ENCODE measurements at places on chromosomes 6 and 20.

DNA sequence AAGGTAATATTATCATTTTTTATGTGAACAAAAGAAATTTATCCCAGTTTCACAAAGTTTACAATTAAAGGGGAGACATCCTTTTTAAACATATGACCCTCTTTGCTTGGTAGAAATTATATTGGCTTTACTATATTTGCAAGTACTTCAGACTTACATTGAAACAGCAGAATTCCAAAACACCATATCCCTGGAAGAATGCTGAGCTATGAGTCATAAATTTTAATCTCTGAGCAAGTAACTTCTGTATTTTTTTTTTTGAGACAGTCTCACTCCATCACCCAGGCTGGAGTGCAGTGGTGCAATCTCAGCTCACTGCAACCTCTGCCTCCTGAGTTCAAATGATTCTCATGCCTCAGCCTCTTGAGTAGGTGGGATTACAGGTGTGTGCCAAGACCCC lies 240.4 kb downstream of the TBC1D32 start:
- DNase-seq = no peak

- no peak for DNase-seq
Measured at GRCh38 chr20:50464026-50464724, 46.0 kb upstream of the PTPN1 start.

DNA sequence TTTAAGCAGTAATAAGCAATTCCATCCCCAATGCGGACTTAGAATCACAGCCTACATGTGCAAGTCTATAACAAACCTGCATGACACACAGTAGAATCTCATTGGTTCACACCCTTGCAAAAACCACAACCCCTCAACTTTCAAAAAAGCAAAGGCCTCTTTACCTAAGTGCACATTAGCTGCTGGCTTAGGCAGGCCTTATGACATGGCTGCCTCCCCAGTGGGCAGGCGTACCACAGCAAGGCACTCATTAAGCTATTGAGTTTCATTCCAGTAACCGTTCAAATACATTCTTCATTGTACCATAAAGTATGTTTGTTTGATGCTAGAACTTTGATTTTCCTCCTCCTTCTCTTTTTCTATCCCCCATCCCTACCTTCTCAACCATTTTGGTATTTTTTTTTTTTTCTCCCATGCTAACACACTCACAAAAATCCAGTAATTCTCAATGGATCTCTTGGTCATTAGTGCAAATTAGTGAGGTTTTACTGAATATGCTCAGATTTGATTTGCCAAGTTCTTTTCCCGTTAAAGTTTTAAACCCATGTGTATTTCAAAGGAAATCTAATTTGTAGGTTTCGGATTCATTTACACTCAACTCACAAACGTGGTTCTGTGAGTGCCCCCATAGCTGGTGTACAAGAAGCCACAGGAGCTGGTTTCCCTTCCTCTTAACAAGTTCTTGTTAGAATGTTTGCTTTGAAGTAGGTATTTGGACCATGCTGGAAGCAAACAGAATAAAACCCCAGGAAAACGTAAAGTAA lies 460.4 kb upstream of the RUNX2 start:
- DNase-seq = no peak

GRCh38 chr6:37556881-37557644 lies 57.4 kb upstream of the CCDC167 start:
- DNase-seq = no peak

- no peak for DNase-seq
Measured at GRCh38 chr6:157763129-157763903, 59.7 kb upstream of the SNX9 start.

GRCh38 chr20:45350217-45350616 lies 2.0 kb upstream of the SDC4 start:
- no peak for DNase-seq

DNA sequence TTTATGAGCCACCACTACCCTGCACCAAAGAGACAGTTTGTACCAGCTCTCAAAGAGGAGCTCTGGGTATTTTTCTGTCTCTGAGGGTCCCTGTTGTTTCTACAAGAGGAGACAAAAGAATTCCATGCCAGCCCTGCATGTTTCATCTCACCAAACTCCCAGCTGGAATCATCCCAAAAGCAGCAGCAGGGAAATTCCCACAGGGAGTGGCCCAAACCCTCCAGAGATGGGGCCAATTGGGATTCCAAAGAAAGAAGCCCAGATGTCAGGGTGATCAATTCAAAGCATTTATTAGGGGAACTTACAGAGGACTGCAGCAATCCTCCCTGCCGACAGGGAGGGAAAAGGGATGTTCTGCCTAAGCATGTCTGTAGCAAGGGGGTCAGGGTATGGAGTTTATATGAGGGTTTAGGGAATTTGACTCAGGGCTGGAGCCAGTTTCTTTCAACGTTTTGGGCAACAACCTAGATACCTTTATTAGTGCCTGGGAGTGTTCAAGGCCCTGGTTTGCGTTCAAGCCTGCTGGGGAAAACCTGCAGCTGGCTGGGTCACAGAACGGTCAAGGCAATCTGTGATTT lies 47.2 kb downstream of the MUC22 start:
- DNase-seq = no peak

- DNase-seq = no peak
Measured at GRCh38 chr6:137361701-137362100, 132.5 kb downstream of the OLIG3 start.

DNA sequence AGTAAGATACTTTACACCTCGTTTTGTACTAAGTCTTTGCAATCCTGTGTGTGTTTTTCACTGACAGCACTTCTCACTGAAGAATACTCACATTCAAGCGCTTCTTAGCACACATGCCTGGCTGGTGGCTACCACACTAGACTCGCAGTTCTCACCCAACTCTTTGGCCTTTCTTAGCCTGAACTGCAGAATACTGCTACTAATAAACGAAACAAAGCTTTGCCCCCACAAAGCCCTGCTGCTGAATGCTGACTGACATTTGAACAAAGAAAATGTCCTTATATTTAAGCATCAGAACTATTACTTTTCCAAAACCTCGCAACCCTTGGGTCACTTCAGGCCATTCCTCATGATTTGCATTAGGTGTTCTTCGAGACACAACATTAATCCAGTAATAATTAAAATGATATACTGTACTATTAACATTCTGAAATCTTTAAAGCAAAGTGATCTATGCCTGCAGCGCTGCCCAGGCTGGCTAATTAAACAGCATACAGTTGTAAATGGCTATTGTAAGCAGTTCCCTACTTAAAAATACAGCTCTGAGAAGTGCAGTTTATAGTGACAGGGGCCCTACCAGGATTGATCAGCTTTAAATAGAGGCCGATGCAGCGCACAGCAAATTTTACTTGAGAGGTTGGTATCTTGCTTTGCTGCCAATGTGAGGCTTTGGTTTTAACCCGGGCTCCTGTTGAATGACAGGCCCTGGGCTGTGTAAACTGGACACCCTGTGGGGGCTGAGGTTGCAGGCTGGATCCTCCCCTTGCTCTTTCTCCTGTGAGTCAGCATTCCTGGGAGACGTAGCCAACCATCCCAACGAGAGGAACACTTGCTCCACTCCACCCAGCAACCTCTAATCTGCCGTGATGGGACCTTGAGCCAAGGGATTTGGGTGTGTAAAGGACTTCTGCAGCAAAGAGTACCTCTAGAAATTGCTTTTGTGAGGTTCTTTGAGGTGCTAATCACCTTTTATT lies 899.0 kb downstream of the TFAP2A start:
- DNase-seq = no peak

GRCh38 chr20:13321416-13321815 lies 100.3 kb downstream of the ISM1 start:
- no peak for DNase-seq

DNA sequence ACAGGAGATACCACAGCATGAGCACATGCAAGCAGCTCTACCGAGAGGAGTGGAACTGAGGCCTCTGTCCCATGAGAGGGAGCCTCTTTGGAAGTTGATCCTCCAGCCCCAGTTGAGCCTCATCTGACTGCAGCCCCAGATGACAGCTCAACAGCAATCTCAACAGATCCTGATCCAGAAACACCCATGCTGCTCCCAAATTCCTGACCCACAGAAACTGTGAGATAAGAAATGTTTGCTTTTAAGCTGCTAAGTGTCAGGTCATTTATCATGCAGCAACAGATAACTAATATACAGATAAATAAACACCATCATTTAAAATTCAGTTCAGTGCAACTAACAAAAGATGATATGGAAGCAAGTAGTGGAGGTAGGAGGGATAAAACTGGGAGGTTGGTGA lies 4.8 kb upstream of the ARFGEF2 start:
- DNase-seq = no peak

- DNase-seq = no peak
Measured at GRCh38 chr6:27168586-27169443, 78.7 kb upstream of the PRSS16 start.

- no peak for DNase-seq
Measured at GRCh38 chr20:45407783-45408645, at the start of gene DBNDD2. DBNDD2 (plus strand) TSS chr20:45408289; CDS start chr20:45408468, 179 bp downstream.

GRCh38 chr6:169859978-169860703 lies 108.7 kb downstream of the ERMARD start:
- no peak for DNase-seq

DNA sequence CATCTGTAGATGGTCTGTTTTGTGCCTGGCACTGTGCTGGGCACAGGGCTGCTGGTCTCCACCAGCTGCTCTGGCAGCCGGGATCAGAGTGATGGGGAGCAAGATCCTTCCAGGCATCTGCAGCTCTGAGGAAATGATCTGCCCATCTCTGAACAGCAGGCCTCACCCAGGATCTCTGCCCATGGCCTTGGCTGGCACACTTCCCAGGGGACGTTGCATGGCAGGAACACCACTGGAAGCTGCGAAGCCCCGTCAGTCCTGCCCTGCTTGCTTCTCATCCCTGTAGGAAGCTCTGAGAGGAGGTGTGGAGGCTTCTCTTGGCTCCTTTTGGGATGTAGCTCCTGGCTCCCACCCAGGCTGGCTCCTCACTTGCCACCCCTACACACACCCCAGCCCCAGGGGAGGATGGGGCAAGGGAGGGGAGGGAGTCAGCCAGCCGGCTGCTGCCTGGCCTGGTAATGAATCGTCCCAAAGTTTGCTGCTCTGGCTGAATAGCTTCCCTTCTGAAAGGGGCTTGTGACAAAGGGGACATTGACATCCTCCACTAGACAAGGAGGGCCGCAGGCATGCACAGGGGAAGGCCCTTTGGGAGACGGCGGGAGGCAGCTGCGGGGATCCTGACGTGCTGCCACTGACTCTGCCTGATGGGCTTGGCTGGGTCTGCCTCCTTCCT lies 108.9 kb downstream of the VEGFA start:
- no peak for DNase-seq

DNA sequence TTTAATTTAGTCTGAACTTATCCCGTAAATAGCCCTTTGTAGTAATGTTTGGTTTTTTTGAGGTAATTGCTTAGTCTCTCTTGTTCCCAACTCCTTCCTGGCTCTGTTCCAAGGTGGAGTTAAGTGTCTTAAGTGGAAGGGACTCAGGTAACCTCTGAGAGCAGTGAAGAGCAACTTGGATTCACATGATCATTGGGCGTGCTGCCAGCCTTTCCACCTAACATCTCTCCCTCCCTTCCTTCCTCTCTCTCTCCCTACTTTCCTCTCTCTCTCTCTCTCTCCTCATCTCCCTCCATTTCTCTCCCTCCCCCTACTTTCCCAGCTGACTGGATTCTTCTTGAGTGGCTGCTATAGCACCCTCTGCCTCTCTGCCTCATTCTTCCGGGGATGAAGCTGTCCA lies 232.9 kb upstream of the SASH1 start:
- no peak for DNase-seq

- DNase-seq = no peak
Measured at GRCh38 chr6:73086726-73087125, 138.6 kb downstream of the KHDC1L start.

Data from GM19239 (cell line).